Peyer's patch (tissue), 4 donors: ENCODE measurements at places on chromosomes 13 and 19. TPM values are rescaled to one million over a fixed set of nuclear protein-coding genes. Genes with fewer than 3 reads are reported as not detected.

The LIG4 gene
- total RNA-seq, result 4.1 TPM

The NHLRC3 gene
- total RNA-seq, result 20.5 TPM

The THAP8 gene
- 12.4 TPM for total RNA-seq

- H3K27me3 ChIP-seq, result no peaks in the 10 kb centered on the region
- H3K4me1 ChIP-seq, result no peaks in the 10 kb centered on the region
- no peak for DNase-seq
- H3K4me3 ChIP-seq, result no peak overlapping the region
- no peak overlapping the region for H3K27ac ChIP-seq
- H3K36me3 ChIP-seq, result no peaks in the 10 kb centered on the region
These were observed 23.1 kb downstream of the CCDC8 start for GRCh38 chr19:46390121-46390858.

DNA sequence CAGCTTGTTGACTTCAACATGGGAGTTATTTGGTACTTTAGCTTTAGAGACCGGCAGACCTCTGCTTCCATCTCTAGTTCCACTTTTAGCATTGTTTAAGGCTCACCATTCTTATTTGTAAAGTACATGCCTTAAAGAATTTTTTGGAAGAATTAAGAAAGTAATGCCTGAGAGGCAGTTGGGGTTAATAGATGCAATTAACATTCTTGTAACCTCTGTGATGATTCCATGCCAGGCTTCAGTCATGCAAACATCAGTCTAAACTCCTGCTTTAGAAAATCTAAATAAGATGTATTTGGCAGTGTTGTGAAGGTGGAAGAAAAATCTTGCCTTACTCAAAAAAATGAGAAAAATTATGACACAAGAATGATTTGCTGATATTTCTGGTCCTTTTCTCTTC is 79.9 kb upstream of the UBAC2 start:
- no peaks in the 10 kb centered on the region for H3K4me1 ChIP-seq
- H3K36me3 ChIP-seq, result no peaks in the 10 kb centered on the region
- no peak overlapping the region for H3K27ac ChIP-seq
- DNase-seq, result no peak
- no peak overlapping the region for H3K4me3 ChIP-seq

- no peak for DNase-seq
- H3K4me3 ChIP-seq, result no peak overlapping the region
- H3K27me3 ChIP-seq, result no peaks in the 10 kb centered on the region
- H3K4me1 ChIP-seq, result no peaks in the 10 kb centered on the region
- no peaks in the 10 kb centered on the region for H3K36me3 ChIP-seq
These were observed 4.3 kb upstream of the POSTN start for GRCh38 chr13:37602733-37603381.

DNA sequence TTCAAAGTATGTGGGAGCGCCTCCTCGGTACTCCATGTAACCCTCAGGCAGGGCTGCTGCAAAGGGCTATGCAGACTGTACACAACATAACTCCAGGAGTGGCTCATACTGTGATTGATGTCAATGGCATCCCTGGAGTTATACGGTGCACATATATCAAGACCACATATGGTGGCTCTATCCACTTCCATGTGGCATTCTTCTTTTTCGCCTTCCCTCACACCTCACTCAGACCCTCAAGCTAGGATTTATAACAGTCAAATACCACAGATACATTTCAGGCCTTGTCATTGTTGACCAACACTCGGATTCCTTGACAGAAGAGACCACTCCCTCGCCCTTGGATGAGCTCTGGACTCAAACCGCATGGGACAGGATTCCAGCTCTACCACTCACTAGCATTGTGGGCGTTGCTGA is 11.3 kb upstream of the UBL3 start:
- H3K36me3 ChIP-seq, result no peaks in the 10 kb centered on the region
- no peak overlapping the region for H3K27ac ChIP-seq
- H3K4me1 ChIP-seq, result no peaks in the 10 kb centered on the region
- no peaks in the 10 kb centered on the region for H3K27me3 ChIP-seq
- DNase-seq, result no peak
- H3K4me3 ChIP-seq, result no peak overlapping the region

- H3K27me3 ChIP-seq, result no peaks in the 10 kb centered on the region
- no peak overlapping the region for H3K4me3 ChIP-seq
- H3K27ac ChIP-seq, result no peak overlapping the region
- no peak for DNase-seq
- no peaks in the 10 kb centered on the region for H3K4me1 ChIP-seq
These were observed 69.2 kb downstream of the DHRS12 start for GRCh38 chr13:51734786-51735185.

The SLC17A7 gene
- total RNA-seq, result 1.2 TPM

DNA sequence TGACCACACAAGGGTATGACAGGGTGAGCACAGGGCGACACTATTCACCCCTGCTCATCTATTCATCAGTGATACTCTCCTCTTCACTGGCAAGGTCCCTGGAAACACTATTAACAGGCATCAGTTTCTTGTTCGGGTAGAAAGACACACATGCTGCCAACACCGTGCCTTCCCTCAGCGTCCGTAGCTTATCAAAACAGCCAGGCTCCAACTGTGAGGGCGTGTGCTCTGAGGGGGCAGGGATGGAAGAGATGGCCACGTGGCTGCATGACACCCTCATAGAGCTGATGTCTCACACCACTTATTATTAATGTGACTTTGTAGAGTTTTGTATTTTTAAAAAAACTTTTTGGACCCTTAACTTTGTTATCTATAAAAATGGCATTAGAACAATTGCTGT is 160.3 kb downstream of the ITGBL1 start:
- H3K27ac ChIP-seq, result no peak overlapping the region
- no peaks in the 10 kb centered on the region for H3K27me3 ChIP-seq
- no peak for DNase-seq

DNA sequence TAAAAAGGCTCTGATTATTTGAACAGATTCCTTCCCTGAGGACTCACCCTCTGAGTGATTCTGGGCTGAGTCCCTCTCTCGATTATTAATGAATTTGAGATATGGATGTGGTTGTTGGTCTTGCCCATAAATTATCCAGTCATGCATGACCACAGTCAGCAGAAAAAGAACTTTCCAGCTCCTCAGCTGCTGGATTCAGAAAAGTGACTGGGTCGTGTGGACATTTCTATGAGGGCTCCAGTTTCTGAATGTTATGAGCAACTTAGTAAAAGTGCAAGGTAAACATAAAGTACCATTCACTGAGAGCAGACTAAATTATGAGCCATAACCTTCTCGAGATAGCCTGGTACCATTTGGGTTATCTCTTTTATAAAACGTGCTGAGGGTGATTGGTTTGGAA is 100.1 kb upstream of the CLDN10 start:
- no peaks in the 10 kb centered on the region for H3K36me3 ChIP-seq
- no peak overlapping the region for H3K4me3 ChIP-seq
- DNase-seq, result no peak
- H3K27ac ChIP-seq, result no peak overlapping the region
- H3K4me1 ChIP-seq, result no peaks in the 10 kb centered on the region
- no peaks in the 10 kb centered on the region for H3K27me3 ChIP-seq

The FXYD3 gene
- total RNA-seq, result 33.0 TPM

The C13orf42 gene
- not detected for total RNA-seq

GRCh38 chr19:17541184-17541759 is 14.2 kb upstream of the COLGALT1 start:
- H3K36me3 ChIP-seq, result no peaks in the 10 kb centered on the region
- no peaks in the 10 kb centered on the region for H3K27me3 ChIP-seq
- no peak overlapping the region for H3K4me3 ChIP-seq
- no peak overlapping the region for H3K27ac ChIP-seq
- no peaks in the 10 kb centered on the region for H3K4me1 ChIP-seq

The ZNF580 gene
- total RNA-seq, result 23.9 TPM

GRCh38 chr19:34681478-34681877 is 4.0 kb downstream of the ZNF302 start:
- peaks cover 8% of the 10 kb centered on the region for H3K4me1 ChIP-seq
- peaks cover 61% of the 10 kb centered on the region for H3K36me3 ChIP-seq
- DNase-seq, result no peak
- H3K27ac ChIP-seq, result no peak overlapping the region
- no peaks in the 10 kb centered on the region for H3K27me3 ChIP-seq

The DMPK gene
- total RNA-seq, result 41.7 TPM

GRCh38 chr19:6533746-6534418 is 3.1 kb downstream of the TNFSF9 start:
- H3K27ac ChIP-seq, result no peak overlapping the region
- no peak for DNase-seq
- H3K27me3 ChIP-seq, result no peaks in the 10 kb centered on the region

DNA sequence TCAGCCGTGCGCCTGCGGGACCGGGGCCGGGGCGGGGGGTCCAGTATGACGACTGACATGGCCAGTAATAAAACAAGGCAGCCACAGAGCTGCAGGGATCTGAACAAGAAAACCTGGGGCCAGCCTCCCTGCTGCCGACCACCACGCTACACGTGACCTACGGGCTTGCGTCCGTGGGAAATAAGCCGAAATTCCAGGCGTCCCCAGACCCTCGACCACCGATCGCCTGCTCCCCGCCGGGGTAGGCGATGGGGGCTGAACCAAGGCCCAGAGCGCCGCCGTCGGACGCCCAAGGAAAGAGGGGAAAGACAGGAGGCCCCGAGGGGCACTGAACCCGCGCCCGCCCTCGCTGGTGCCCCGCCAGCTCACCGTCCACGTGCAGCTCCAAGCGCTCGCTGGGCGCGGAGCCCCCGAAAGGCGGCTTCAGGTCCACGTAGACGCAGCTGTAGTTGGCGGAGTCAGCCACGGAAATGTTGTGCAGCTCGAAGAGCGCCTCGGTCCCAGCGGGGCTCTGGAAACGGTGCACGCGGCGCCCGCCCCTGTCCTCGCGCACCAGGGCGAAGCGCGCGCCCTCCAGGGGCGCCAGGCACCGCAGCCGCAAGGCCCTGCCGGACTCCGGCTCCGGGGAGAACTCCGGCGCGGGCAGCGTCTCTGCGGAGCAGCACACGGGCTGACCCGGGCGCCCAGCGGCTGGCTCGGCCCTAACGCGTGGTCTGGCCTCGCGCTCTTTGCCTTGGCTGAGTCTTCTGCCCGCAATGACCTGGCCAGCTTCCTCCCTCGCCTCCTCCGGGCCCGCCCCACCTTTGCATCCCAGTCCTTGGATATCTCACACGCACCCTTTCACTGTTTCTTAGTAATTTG is 3.1 kb downstream of the A1BG start:
- H3K27ac ChIP-seq, result no peak overlapping the region
- peak overlapping the region; percentile 14 for H3K4me3 ChIP-seq

DNA sequence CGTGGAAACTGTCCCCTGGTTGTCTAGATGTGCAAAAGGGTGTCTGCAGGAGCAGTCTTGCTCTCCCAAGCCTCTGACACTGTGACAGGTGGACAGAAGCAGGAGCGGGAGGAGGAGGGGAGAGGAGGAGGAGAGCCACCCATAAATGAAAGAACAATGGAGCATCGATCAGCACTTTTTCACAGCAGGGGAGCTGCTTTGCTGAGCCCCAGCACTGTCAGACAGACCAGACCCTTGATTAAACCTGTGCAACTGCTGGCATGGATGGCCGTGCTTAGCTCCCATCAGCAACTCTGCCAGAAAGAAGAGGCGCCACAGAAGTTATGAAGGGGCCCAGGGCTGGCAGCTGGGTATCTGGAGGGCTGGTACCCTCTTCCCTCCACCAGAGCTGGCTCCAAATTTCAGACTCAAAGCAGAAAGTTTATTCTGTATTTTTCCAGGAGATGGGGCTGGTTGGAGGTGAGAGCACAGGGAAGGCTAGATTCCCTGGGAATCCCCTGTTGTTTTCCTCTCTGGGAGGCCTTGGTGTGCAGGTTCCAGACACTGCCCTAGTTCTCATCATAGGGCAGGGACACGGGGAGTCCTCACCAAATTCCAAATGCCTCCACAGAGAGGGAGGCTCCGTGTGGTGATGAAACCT is 1192.2 kb downstream of the UQCRFS1 start:
- H3K27ac ChIP-seq, result no peak overlapping the region
- no peak for DNase-seq
- H3K36me3 ChIP-seq, result no peaks in the 10 kb centered on the region
- H3K27me3 ChIP-seq, result no peaks in the 10 kb centered on the region
- no peaks in the 10 kb centered on the region for H3K4me1 ChIP-seq
- no peak overlapping the region for H3K4me3 ChIP-seq

The RNF225 gene
- total RNA-seq, result not detected

DNA sequence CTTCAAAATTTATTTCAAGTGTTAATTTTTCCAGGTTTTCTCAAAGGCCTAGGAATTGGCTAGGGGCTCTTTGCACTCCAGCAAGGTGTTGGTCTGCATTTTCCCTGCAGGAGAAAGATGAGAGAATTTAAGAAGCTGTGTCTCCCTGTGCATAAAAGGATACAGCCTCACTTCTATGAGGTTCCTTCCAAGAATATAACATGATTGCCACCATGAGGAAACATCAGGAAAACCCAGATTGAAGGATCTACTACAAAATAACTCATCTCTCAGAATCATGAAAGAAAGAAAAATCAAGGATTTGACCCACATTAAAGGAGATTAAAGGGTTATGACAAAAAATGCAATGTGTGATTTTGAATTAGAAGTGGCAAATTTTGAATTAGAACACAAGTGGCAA is 69.9 kb downstream of the RUBCNL start:
- H3K4me3 ChIP-seq, result no peak overlapping the region
- H3K27ac ChIP-seq, result no peak overlapping the region
- no peaks in the 10 kb centered on the region for H3K4me1 ChIP-seq
- no peaks in the 10 kb centered on the region for H3K27me3 ChIP-seq
- H3K36me3 ChIP-seq, result no peaks in the 10 kb centered on the region

GRCh38 chr19:8109455-8109854 is 39.9 kb downstream of the FBN3 start:
- H3K27ac ChIP-seq, result no peak overlapping the region
- H3K36me3 ChIP-seq, result no peaks in the 10 kb centered on the region
- no peaks in the 10 kb centered on the region for H3K4me1 ChIP-seq
- DNase-seq, result no peak
- no peaks in the 10 kb centered on the region for H3K27me3 ChIP-seq

The DNAAF3 gene
- total RNA-seq, result 0.40 TPM
